ENCODE measurements at places on chromosomes 6 and 20. TPM values are rescaled to one million over a fixed set of nuclear protein-coding genes. Genes with fewer than 3 reads are reported as not detected.

Gene PNLDC1
- 0.31 TPM for total RNA-seq

Gene LGSN
- total RNA-seq, result not detected

Gene CRISP3
- not detected for total RNA-seq

Gene OR2H2
- not detected for total RNA-seq

Gene PSMG4
- total RNA-seq, result 7.9 TPM

Gene MC3R
- not detected for total RNA-seq

Gene MUC22
- total RNA-seq, result 0.06 TPM

Gene GTSF1L
- not detected for total RNA-seq

Gene PHACTR3
- 4.7 TPM for total RNA-seq

Gene TCF15
- total RNA-seq, result 9.3 TPM

Gene ULBP3
- 2.4 TPM for total RNA-seq

Gene ARMC12
- total RNA-seq, result not detected

Gene CAPN11
- not detected for total RNA-seq

Gene DYNLT2
- total RNA-seq, result 0.77 TPM

Gene GPLD1
- total RNA-seq, result 1.0 TPM

Gene ERVFRD-1
- total RNA-seq, result not detected

All from right cardiac atrium (tissue), 5 donors.